T-helper 2 cell treated with Interferon-gamma antibody and Interleukin-4, amounts not matched to agents 5 μg/mL and 100 μg/mL, for 36 hours (primary cell): ENCODE measurements at places on chromosomes 1 and 21.

DNA sequence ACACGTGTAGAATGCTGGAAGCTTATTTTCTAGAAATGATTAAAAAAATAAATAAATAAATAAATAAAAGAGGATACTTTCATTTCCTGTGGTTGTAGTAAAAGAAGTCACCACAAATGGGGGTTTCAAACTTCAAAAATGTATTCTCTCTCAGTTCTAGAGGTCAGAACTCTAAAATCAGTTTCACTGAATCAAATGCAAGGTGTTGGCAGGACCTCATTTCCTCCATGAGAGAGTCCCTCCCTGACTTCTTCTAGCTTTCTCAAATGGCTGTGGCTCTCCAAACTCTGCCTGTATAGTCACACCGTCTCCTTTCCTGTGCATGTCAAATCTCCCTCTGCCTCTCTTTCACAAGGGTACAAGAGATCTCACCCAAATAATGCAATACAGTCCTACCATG, 312.6 kb upstream of the CXADR start:
- no peak for DNase-seq
- no peaks in the 10 kb centered on the region for H3K4me1 ChIP-seq
- no peak overlapping the region for H3K27ac ChIP-seq
- no peaks in the 10 kb centered on the region for H3K27me3 ChIP-seq
- no peaks in the 10 kb centered on the region for H3K36me3 ChIP-seq

DNA sequence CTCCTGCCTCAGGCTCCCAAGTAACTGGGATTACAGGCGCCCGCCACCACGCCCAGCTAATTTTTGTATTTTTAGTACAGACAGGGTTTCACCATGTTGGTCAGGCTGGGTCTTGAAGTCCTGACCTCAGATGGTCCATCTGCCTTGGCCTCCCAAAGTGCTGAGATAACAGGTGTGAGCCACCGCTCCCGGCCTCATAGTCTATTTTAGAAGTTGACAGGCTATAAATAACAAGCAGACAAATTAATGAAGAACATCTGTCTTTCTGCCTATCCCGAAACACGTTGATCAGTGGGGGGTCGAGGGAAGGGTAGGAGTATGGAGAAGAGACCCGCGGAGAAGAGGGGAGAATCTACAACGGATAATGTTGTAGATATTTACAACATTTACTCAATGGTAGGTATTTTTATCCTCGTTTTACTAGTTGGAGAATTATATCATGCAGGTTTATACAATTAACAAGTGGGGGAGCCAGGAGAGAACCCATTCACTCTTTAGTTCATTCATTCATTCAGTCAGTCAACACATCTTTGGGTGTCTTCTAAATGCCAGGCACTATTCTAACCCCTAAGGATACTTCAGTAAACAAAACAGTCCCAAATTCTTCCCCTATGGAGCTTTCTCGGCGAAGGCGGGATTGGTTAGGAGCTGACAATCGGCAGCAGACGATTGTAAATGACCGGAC, 497 bp upstream of the IFNAR2 start:
- DNase-seq, result no peak
- H3K36me3 ChIP-seq, result peaks cover 25% of the 10 kb centered on the region
- peak overlapping the region; percentile 80 for H3K4me3 ChIP-seq
- peak overlapping the region; percentile 78 for H3K27ac ChIP-seq
- H3K4me1 ChIP-seq, result peaks cover 40% of the 10 kb centered on the region

DNA sequence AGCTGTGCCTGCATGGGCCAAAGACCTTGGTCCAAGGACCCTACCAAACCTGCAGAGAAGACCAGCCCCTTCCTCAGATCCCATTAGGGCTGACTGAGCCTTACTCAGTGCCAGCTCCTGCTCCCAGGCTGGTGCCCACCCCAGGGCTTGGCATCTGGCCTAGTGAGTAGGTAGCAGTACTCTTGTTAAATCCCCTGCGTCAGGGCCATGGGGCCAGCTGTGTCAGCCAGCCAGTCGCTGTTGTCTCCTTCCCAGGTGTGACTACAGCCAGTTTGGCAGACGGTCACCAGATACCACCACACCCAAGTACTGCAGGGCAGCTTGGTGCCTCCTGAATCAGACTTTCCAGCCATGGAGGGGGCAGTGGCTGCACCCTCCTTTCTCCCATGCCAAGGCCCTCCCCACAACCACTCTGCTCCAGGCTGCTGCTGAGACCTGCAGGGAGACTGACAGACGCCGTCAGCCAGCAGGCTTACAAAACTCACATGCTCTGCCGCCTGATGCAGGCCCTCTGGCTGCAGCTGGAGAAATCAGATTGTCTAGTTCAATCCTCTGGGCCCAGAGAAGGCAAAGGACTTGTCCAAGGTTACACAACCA, 3.0 kb downstream of the TENT5B start:
- H3K36me3 ChIP-seq, result no peaks in the 10 kb centered on the region
- H3K27ac ChIP-seq, result no peak overlapping the region
- H3K4me3 ChIP-seq, result no peak overlapping the region
- H3K27me3 ChIP-seq, result peaks cover 29% of the 10 kb centered on the region
- peaks cover 3% of the 10 kb centered on the region for H3K4me1 ChIP-seq

DNA sequence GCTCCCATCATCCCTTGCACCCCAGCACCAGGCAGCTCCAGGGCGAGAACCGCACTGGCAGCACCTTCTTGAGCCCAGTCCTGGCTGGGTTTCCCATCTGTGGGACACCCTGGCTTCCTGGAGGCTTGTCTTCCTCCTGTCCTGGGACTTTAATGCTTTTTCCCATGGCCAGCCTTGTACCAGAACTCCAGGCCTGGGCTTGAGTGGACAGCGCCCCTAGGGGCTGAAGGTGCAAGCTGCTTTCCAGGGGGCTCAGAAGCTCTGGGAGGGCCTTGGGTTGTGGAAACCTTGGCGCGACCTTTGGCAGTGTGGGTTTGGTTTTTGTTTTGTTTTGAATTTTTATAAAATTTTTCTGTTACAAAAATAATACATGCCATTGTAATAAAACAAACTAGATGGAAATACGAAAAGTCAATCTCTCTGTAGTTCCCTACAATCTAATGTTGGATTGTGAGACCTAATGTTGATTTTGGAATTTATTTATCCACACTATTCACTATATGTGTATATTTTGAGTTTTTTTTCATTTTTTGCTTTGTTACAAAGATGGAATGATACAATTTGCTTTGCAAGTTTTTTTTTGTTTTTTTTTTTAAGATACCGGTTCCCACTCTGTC, 33.8 kb upstream of the RPL11 start:
- H3K4me3 ChIP-seq, result no peak overlapping the region
- H3K4me1 ChIP-seq, result no peaks in the 10 kb centered on the region
- peak; percentile 24 for DNase-seq
- H3K27ac ChIP-seq, result no peak overlapping the region
- peaks cover 5% of the 10 kb centered on the region for H3K27me3 ChIP-seq

DNA sequence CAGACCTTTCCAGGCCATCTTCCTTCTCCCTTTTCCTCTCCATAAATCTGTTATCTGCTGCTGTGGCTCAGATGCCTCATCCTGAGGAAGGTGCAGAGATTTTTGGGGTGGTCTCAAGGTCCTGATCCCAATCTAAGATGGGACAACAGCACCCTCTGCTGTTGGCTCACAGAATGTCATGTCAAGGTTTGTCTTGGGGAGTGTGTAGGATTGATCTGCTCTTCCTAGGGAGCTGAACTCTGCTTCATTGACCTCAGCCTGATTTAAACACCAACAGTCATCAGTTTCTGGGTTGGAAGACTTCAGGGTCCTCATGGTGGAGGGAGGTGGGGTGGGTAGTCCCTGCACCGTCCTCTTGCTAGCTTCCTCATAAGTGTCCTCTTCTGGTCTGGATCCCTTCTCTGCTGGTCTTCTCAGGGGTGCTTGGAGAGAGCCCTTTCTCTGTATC, 62.8 kb upstream of the LAX1 start:
- no peaks in the 10 kb centered on the region for H3K27me3 ChIP-seq
- H3K36me3 ChIP-seq, result peaks cover 67% of the 10 kb centered on the region
- peak overlapping the region; percentile 79 for H3K27ac ChIP-seq

GRCh38 chr1:158003406-158003800, 10.0 kb downstream of the KIRREL1 start:
- no peak overlapping the region for H3K4me3 ChIP-seq
- DNase-seq, result no peak
- H3K27ac ChIP-seq, result no peak overlapping the region
- H3K4me1 ChIP-seq, result no peaks in the 10 kb centered on the region

GRCh38 chr1:56496821-56497772, 82.3 kb downstream of the PLPP3 start:
- DNase-seq, result no peak
- H3K4me3 ChIP-seq, result no peak overlapping the region
- H3K27ac ChIP-seq, result no peak overlapping the region
- H3K36me3 ChIP-seq, result no peaks in the 10 kb centered on the region
- no peaks in the 10 kb centered on the region for H3K27me3 ChIP-seq

DNA sequence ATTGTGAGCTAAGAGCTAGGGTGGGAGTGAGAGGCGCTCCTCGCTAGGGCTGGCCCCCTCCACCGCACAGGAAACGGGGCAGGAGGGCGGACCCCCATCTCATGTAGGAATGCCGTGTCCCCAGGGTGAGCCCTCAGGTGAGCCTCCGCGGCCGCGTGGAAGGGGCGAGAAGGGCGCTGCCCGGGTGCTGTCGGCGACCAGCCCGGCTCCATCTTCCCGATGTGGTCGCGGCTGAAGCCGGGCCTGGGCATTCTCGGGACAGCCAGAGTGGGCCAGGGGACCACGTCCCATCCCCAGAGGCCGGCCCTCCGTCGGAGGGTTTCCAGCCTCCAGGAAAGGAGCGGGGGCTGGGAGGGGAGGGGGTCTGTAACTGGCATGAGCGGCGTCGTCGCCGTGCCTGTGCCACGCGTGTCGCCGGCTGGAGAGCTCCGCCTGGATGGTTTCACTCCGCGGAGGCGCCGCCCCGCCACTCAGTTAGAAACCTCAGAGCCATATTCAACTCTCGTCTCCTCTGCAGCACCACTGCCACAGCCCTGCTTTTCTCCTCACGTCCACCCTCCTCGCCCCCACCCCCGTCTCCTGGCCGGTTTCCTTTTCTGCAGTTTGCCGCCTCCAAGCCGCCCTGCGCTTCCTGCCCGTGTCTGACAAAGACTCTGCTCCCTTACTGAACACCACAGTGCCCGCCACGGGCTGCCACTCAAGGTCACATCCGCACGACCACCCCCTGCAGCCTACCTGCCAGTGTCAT, at the start of gene TMEM269:
Gene TMEM269, plus strand, starts transcription at position 46 of the 748 bp plus-strand sequence. CDS start 4,903 bp downstream, outside the sequence.
- H3K4me1 ChIP-seq, result peaks cover 18% of the 10 kb centered on the region
- H3K27me3 ChIP-seq, result no peaks in the 10 kb centered on the region
- peak within 1 kb of the TSS; percentile 66 for H3K4me3 ChIP-seq

DNA sequence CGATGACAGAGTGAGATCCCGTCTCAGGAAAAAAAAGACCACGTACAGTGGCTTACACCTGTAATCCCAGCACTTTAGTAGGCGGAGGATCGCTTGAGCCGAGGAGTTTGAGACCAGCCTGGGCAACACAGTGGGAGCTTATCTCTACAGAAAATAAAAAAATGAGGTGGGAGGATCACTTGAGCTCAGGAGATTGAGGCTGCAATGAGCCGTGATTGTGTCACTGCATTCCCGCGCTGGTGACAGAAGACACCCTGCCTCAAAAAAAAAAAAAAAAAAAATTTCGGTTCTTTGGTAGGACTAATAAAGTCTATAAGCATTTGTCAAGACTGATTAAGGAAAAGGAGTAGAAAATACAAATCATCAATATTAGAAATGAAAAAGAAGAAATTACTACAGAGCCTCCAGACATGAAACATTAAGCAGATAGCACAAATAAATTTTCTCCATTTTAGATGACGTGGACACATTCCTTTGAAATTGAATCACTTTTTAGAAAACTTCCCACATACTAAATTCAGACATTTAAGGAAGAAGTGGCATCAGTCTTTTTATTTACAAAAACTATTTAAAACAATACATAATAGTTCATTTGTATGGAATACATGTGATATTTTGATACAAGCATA, 30.4 kb downstream of the MORC3 start:
- no peaks in the 10 kb centered on the region for H3K27me3 ChIP-seq
- H3K27ac ChIP-seq, result no peak overlapping the region
- H3K4me3 ChIP-seq, result no peak overlapping the region
- peaks cover 54% of the 10 kb centered on the region for H3K36me3 ChIP-seq
- DNase-seq, result no peak

GRCh38 chr1:84358695-84359094, 39.6 kb upstream of the DNASE2B start:
- H3K27me3 ChIP-seq, result no peaks in the 10 kb centered on the region
- no peak overlapping the region for H3K27ac ChIP-seq
- H3K4me1 ChIP-seq, result no peaks in the 10 kb centered on the region
- H3K36me3 ChIP-seq, result no peaks in the 10 kb centered on the region
- DNase-seq, result no peak

GRCh38 chr1:65457868-65458267, 37.4 kb downstream of the LEPR start:
- H3K4me3 ChIP-seq, result no peak overlapping the region
- no peak for DNase-seq
- peaks cover 13% of the 10 kb centered on the region for H3K4me1 ChIP-seq
- no peak overlapping the region for H3K27ac ChIP-seq

DNA sequence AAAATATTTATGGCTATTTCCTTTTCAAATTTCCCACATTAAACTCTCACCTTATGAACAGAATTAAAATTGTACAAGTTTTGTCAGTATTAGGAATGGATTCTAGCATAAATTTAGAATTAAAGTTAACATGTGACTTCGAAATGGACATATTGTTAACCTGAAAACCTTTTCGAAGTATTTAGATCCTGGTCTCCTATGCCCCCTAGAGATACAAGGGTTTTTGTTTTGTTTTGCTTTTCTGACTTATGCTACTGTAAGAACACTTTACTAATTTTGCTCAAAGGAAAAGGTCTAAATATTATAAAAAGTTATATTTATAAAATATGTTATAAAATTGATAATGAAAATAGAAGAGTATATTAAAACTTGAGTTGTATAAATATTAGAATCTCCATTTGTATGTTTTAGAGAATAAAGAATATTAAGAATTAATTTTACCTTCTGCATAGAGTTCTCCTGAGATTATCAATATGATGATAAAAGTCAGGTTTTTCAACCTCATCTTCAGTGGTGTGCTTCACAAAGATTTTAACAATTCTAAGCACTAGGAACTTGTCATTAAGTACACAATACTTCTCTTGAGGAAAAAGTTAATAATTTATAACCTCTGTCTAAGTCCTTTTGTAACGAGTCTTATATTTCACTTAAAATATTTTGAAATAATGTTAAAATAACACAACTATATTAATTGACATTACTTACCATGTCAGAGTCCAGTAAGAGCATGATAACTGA, at the start of gene F13B:
Gene F13B, minus strand, starts transcription at position 542 of the 738 bp plus-strand sequence. Its CDS starts 37 bp downstream, at position 505.
- peaks cover 6% of the 10 kb centered on the region for H3K4me1 ChIP-seq
- H3K27ac ChIP-seq, result no peak within 1 kb of the TSS
- no peak for DNase-seq
- H3K4me3 ChIP-seq, result no peak within 1 kb of the TSS

- H3K27ac ChIP-seq, result no peak overlapping the region
- peaks cover 4% of the 10 kb centered on the region for H3K4me1 ChIP-seq
- DNase-seq, result no peak
- H3K27me3 ChIP-seq, result no peaks in the 10 kb centered on the region
- H3K36me3 ChIP-seq, result peaks cover 10% of the 10 kb centered on the region
These were observed 77.6 kb upstream of the ZNF326 start for GRCh38 chr1:89917353-89917752.

GRCh38 chr1:198520524-198521254, 19.8 kb downstream of the ATP6V1G3 start:
- peaks cover 54% of the 10 kb centered on the region for H3K4me1 ChIP-seq
- H3K27ac ChIP-seq, result peak overlapping the region; percentile 78
- no peak for DNase-seq
- no peaks in the 10 kb centered on the region for H3K36me3 ChIP-seq
- H3K4me3 ChIP-seq, result peak overlapping the region; percentile 66
